ENCODE measurements at places on chromosomes 5 and 9.

DNA sequence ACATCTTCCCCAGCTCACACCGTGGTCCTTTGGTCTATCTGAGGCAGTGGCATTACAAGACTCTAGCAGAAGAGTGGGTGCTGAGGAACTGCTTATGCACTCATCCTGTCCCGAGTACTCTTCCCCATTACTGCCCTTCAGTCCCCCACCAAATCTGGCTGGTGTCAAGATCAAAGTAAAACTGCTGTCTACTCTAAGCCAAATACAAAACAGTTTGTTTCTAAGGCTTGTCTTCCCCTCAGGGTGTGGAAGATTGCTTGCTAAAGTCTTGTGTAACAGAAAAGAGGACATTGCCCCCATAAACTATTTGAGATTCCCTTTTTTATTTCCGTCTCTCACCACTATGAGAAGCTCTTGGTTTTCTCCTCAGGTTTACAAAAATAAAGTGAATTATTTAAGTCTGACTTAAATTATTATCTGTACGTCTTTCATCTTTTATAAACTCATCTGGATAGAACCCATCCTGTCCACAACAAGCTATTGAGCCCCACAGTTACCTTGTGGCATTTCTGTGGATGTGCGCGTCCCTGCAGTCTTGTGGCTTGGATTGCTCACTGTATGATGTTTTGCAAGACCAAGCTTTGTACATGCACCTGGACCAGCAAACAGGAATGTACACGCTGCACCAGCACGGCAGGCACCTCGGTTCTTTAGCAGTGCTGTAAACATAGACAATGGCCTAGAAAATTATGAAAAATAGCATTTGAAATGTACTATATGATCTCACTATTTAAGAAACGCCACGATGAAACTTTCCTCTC lies 61.0 kb downstream of the CYSTM1 start:
- DNase-seq, result no peak

DNA sequence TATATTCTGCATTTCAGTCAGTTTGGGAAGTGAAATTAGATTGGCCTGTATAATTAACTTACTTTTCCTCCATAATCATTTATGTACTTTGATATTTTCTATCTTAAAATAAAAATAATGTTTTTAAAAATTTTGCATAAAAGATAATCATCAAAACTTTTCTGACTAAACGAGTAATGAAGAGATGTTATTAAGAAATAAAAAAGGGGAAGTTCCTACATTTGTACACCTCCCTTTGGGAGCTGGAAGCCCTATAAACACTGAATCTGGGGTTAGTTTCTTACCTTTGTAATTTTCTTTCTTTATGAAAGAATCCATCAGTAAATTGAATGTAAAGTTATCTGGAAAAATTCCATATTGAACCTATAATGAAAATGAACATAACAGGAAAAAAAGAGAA lies 86.2 kb downstream of the MRPS27 start:
- no peak for DNase-seq

DNA sequence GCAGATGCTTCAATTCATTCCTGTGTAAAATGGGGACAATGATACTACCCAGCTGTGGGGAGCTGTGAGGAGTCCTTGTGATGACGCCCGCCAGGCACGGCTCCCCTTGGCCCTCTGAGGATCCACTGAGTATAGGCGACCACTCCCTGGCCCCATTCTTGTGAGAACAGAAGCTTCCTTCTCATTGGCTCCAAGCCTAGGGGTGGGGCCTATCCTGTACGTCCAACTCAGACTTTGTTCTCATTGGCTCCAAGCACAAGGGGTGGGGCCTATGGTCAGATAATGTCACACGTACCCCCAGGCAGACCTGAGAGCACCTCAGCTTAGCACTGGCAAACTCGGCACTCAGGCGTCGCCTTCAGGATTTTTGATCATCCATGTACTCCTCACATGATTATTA lies 232.9 kb upstream of the MVB12B start:
- DNase-seq, result no peak

GRCh38 chr9:136267261-136268111 lies 21.9 kb upstream of the QSOX2 start:
- DNase-seq, result no peak

- DNase-seq, result no peak
Measured at GRCh38 chr9:35205340-35205739, 43.5 kb downstream of the UNC13B start.

GRCh38 chr9:106020186-106020585 lies 325.8 kb downstream of the TMEM38B start:
- DNase-seq, result peak; percentile 95

GRCh38 chr5:22970956-22971618 lies 117.9 kb upstream of the CDH12 start:
- DNase-seq, result no peak

DNA sequence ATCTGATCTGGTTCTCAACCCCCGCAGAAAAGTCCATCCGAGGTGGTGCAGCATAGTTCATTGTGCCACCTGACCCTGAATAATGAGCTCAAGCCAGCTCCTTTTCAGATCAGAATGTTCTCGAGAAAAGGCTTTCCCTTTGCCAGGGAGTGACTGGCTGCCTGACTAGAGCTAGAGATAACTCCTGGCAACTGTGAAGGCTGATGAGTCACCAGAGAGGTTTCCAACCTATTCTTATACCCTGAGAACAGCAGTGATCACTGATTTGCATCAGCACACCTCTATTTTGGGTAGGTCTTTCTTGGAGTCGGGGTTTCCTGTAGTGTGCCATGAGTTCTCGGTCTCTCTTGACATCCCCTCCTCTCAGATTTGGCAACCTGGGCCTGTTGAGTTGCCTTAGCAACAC lies 127.9 kb downstream of the PIK3R1 start:
- no peak for DNase-seq

- no peak for DNase-seq
Measured at GRCh38 chr9:20659474-20659967, 24.5 kb upstream of the FOCAD start.

DNA sequence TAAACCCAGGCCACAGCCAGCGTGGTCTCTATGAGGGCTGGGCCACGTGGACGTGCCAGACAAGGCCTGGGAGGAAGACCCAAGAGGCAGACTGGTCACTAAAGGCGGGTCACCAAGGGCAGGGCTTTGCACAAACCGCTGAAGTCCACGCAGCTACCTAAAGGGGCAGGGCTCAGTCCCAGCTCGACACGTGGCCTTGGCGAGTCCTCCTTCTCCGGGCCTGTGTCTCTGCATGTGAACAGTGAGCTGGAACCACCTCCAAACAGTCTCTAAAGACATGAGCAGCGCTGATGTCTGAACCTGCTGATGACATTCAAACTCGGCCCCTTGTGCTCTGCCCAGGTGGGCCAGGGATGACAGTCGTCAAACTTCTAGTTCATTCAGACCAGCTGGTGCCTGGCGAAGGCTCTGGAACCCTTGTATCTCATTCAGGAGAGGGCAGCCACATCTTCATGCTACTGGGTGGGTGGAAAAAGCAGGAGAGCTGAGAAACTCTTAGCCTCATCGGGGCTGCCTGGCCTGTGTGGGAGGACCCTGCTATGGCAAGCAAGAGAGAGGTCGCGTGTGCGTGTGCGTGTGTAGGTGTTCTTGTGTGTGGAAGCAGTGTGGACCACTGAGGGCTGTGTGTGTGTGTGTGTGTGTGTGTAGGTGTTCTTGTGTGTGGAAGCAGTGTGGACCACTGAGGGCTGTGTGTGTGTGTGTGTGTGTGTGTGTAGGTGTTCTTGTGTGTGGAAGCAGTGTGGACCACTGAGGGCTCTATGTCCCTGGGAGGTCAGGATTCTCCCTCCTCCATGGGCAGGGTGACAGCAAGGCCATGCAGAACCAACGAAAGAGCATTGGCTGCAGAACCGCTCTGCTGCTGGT lies 14.1 kb upstream of the SLC25A51 start:
- DNase-seq, result no peak

DNA sequence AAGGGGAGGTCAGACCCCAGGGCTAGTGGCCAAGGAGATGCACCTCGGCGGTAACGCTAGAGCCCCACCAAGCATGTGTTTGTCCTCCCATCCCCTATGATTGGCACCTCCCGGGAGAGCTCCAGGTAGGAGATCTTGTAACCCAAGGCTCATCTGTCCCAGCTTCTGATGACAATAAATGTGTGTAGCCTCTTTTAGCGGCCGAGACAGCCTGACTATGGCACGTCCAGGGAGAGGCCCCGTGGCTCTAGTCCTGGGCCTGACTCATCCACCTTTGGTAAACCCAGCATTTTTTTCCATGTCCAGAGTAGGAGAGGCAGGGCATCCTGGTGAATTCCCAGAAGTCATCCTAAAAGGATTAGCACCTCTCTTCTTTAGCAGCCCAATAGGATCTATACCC lies 39.2 kb downstream of the IRF1 start:
- DNase-seq, result no peak

GRCh38 chr5:150034662-150035061 lies 34.1 kb downstream of the HMGXB3 start:
- no peak for DNase-seq

DNA sequence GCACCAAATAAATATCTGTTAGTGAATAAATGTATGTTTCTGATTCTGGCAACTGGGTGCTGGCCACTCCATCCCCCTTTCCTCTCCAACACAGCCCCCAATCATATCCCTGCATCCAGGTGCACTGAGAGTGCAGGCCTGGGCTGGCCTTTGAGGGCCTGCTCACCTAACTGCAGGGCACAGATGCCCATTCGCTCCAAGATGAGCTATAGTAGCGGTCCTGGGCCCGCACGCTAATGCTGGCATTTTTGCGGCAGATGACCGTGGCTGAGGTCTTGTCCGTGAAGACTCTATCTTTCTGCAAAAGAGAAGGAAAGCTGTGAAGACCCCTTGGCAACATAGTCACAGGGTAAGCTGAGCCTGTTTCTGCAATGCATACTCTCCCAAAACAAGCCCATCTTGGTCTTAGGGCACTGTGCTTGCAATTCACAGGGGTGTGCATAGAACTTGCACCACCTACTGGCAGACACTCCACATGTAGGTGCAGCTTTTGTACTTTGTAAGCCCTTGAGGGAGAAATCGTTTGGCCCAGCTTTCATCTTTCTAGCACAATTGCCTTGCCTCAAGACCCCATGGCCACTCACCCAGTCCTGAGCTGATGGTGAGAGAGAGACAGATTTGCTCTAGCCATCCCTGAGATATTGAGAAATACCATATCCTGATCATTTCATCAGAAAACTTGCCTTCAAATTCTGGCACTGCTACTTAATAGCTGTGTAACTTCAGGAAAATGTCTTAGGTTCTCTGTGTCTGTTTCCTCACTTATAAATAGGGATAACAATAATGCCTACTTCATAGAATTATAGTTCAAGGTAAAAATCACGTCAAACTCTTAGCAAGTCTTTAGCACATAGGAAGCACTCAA lies 13.5 kb downstream of the IL12B start:
- peak; percentile 38 for DNase-seq

DNA sequence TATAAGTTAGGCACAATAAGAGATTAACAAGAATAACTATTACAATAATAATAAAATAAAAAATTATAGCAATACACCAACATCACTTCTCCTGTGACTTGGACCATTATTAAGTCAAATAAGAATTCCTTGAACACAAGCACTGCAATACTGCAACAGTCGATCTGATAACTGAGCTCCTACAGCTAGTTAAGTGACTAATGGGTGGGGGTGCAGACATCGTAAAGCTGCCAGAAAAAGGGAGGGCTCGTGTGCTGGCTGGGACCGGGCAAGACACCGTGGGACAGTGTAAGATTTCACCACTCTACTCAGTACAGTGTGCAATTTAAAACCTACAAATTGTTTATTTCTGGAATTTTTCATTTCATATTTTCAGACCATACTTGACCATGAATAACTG lies 78.8 kb downstream of the SNX24 start:
- DNase-seq, result no peak

- no peak for DNase-seq
Measured at GRCh38 chr9:6667633-6668280, 22.2 kb upstream of the GLDC start.

DNA sequence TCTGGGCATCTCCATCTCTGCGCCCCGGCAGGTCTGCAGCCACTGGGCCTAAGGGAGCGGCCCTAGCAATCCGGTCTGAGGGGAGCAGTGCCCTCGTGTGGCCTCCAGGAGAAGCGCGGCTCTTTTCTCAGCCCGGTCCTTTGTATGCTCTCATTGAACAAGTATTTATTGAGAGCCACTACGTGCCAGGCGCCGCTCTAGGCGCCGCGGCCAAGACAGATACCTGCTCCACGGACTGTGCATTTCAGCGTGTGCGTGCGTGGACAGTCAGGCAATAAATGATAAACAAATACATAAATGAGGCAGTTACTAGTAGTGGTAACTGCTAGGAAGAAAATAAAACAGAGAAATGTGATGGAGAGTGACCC lies 2.3 kb upstream of the SLC4A9 start:
- DNase-seq, result peak; percentile 58

DNA sequence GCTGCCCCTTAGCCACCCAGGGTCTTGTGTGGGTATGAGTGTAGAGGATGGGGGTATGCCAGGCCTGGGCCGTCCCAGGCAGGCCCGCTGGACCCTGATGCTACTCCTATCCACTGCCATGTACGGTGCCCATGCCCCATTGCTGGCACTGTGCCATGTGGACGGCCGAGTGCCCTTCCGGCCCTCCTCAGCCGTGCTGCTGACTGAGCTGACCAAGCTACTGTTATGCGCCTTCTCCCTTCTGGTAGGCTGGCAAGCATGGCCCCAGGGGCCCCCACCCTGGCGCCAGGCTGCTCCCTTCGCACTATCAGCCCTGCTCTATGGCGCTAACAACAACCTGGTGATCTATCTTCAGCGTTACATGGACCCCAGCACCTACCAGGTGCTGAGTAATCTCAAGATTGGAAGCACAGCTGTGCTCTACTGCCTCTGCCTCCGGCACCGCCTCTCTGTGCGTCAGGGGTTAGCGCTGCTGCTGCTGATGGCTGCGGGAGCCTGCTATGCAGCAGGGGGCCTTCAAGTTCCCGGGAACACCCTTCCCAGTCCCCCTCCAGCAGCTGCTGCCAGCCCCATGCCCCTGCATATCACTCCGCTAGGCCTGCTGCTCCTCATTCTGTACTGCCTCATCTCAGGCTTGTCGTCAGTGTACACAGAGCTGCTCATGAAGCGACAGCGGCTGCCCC lies 2.6 kb downstream of the SLC35A4 start:
- DNase-seq, result no peak

DNA sequence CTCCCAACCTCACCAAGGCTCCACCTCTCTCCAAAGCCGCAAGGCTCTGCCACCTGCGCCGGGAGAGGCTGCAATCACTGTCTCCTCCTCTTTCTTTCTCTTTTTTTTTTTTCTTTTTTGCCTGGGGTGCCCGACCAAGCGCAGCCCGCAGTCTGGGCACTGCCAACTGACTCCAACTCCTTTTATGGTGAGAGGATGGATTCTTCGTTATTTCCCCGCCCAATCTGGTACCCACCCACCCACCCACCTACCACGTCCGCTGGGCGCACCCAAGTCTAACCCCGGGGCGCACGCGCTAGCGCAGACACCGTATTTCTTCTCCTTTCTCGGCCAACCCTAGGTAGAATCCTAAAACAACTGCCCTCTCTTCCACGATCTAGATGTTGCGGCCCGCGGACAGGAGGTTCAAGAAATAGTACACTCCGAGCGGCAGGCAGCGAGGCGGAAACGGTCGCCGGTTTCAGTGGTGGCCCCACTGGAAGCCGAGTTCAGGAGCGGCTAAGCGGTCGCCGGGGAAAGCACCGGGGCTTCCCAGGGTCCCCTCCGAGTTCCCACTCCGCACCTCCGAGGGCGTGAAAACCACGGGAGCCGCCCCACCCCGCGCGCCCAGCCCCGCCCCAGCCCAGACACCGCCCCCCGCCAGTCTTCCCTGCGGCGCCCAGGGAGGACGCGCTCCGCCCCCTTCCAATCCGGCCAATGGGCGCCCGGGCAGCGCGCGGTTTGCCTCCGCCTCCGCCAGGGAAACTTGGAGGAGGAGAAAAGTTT lies 385 bp upstream of the PTGER4 start:
- peak; percentile 20 for DNase-seq

Measured in NCI-H524 treated with DMSO at 0.1 percent for 48 hours (cell line).